ENCODE measurements at places on chromosomes 7 and 10.

DNA sequence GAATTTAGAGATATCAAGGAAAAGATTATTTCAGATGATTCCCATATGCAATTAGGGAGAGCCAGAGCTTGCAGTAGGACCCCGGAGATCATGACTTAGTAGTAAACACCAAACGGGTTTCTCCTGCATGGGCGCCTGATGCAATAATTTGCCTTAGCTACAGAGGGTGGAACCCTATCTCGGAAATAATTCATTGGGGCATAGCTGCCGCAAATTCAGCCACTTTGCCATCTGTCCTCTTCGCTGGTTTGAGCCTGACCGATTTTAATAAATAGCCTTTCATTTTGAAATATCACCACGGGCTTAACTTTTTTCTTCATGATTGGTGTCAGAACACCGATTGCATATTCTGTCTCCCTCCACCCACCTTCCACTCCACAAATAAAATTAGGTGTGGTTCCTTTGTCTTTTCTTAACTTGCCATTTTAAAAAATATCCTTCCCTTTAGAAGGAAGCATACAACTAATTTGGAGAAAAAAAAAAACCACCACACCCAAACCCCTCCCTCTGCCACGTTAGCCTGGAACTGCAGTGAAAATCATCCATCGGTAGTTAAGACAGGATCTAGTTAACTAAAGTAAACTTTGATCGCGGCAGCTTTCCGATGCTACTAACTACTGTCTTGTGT is 1.4 kb downstream of the GARS1 start:
- no peak for DNase-seq

- DNase-seq = no peak
These were observed 175.3 kb upstream of the BET1 start for GRCh38 chr7:94179466-94179865.

- no peak for DNase-seq
These were observed 42.4 kb upstream of the ZMIZ1 start for GRCh38 chr10:79026341-79026761.

GRCh38 chr10:86461963-86462804 is 59.4 kb downstream of the WAPL start:
- no peak for DNase-seq

DNA sequence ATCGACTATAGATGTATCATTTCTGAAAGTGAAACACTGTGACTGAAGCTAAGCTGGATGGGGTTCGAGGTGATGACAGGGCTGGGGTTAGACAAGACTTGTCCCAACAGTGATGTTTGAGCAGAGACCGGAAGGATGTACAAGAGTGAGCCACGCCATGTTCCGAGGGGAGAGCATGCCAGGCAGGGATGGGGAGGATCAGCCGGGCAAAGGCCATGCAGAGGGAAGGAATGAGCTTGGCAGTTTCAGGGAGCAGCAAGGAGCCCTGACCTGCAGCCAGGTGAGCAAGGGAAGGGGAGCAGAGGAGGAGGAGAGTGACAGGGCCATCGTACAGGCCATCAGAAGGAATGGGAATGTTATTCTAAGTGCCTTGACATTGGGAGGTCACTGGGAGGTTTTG is 114.9 kb upstream of the GPR26 start:
- no peak for DNase-seq

DNA sequence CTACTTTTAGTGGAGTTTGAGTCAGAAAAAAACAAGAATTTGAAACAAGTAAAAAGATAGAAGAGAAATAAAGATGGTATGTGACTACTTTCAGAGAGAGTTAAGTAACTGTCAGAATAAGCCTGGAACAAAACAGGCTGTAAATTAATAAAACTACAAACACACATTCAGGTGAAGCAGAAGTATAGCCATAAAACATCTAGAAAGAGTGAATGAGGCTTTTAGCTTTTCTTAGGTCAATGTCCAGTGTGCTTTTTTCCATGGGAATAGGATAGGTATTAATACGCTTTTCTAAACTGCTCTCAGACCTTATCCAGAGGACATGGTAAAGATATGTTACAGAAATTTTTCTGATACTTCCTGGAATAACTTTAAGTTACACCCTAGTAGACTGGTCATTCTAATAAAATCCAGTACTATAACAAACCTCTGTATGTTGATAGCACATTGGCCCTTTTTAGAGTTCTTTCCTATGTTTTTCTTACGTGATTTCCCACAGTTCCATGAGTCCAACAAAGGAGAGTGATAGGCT is 23.3 kb downstream of the TMEM106B start:
- DNase-seq = no peak

- DNase-seq = no peak
These were observed 328.6 kb downstream of the CRPPA start for GRCh38 chr7:16092711-16093110.

DNA sequence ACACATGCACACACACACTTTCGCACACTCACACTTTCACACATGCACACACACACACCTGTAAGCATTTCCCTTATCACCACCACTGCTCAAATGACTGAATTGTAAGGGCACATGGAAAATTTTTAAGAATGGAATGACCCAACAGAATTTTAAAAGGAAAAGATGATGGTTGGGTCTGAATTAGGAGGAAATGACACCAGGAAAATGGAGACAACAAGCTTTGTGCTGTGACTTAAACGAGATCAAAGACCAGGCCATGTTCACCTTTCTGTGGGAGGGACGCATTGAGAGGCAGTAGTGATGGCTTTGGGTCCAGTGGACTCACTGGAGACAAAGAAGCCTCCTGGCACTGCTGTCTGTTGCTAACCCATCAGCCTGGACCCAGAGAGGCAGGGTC is 16.7 kb upstream of the C10orf71 start:
- DNase-seq = no peak

- no peak for DNase-seq
These were observed 254.1 kb downstream of the WDR37 start for GRCh38 chr10:1310271-1310789.

DNA sequence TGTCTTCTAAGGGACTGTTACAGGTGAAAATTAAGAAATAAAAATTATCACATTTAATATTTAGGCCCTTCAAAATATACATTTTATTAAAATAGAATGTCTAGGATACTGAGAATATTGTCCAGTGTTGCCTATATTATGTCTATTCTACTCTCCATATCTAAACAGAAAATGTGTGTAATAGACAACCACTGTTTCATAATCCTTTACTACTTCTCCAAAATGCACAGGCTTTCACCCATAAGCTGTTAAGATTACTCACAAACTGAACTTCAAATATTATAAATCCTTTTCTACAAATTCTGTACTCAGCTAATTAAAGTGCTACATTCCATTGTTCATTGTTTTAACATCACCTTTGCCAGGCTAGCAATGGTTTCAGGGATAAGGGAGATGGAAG is 56.7 kb upstream of the TFEC start:
- no peak for DNase-seq

GRCh38 chr10:69866246-69866687 is 64.6 kb downstream of the COL13A1 start:
- DNase-seq = no peak

GRCh38 chr10:72832701-72833100 is 60.8 kb upstream of the OIT3 start:
- no peak for DNase-seq

GRCh38 chr10:48184224-48184623 is 90.3 kb downstream of the FRMPD2 start:
- DNase-seq = no peak

- no peak for DNase-seq
These were observed 509.5 kb downstream of the CCSER2 start for GRCh38 chr10:84837877-84838276.

GRCh38 chr7:15489861-15490260 is 72.0 kb downstream of the AGMO start:
- DNase-seq = no peak

DNA sequence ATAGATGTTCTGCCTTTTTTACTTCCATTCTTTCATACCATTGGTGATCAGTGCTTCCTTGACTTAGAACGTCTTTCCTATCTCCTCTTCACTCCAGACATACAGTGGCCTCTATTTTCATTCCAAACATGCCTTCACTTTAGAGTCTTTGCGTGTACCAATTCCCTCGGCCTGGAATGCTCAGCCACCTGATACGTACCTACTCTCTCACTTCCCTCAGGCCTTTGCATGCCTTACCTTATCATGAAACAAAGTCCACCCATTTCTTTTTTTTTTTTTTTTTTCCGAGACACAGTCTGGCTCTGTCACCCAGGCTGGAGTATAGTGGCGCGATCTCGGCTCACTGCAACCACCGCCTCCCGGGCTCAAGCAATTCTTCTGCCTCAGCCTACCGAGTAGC is 2.2 kb upstream of the CCNJ start:
- no peak for DNase-seq

DNA sequence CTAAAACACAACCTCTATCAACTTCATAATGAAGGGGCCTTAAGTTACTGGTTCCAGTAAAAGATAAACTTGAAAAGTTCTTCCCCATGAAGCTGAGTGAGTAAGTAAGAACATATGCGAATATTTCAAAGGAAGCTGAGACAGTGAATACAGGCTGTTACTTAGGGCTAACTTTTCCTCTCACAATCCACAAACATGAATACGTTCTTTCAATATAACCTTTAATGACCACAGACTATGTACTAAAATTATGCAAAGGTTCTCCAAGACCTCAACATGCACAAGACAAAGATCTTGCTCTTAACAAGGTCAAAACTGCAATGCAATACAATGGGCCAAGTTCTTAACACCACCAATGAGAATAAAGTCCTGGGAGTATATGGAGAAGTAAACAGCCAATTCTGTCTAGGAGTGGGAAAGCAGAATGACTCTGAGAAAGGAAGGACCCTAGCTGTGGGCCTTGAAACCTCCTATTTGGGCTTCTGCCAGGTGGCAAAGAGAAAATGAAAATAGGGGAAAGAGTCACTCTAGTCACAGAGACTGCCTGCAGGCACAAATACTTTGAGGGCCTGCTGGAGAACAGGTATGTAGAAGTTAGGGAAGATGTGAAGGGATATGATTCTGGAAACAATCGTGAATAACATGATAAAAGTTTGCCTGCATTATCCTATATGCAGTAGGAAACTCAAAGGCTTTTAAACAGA is 43.7 kb downstream of the OSBPL3 start:
- DNase-seq = no peak

All from stimulated activated CD8-positive, alpha-beta memory T cell treated with anti-CD3 and anti-CD28 coated beads, Interleukin-12 subunit alpha, Interleukin-12 subunit beta, amount 100 ng/mL, for 4 hours (primary cell).